HepG2 (cell line): ENCODE measurements at places on chromosomes 3 and 15. TPM values are rescaled to one million over a fixed set of nuclear protein-coding genes. Genes with fewer than 3 reads are reported as not detected.

Gene SLC4A7
- 34.0 and 43.8 TPM in 2 replicates for total RNA-seq

DNA sequence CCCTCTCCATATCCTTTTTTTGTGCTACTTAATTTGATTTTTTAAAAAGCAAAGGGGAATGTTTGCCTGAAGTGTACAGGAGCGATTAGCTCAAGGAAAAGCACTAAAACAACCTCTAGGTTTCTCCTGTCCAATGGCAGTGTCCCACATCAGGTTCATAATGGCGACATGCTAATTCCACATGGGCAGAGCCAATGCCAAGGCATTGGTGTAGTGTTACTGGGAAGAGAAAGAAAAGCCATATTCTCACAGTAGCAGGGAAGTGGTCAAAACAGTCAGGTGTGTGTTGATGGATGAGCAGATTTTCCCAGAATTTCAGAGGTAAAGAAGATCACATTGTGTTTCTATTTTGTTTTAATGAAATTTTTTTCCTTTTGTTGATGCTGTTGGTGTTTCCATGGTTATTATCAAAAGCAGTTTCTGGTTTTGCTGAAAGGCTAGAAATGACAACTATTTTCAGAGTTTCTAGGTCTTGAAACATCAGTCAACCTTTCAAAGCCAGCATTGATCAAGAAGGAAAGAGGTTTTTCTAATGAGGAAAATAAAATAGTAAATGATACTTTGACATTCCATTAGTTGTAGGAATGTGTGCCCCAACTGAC lies 65.2 kb downstream of the FNDC3B start:
- peaks cover 26% of the 10 kb centered on the region for H3K36me3 ChIP-seq
- no peak overlapping the region for H3K4me3 ChIP-seq
- H3K27me3 ChIP-seq, result no peaks in the 10 kb centered on the region
- DNase-seq, result no peak
- peaks cover 100% of the 10 kb centered on the region for H3K4me1 ChIP-seq

Gene GOLGA6A
- 0.04 TPM in 1 of 2 replicates, not detected in the other for total RNA-seq

DNA sequence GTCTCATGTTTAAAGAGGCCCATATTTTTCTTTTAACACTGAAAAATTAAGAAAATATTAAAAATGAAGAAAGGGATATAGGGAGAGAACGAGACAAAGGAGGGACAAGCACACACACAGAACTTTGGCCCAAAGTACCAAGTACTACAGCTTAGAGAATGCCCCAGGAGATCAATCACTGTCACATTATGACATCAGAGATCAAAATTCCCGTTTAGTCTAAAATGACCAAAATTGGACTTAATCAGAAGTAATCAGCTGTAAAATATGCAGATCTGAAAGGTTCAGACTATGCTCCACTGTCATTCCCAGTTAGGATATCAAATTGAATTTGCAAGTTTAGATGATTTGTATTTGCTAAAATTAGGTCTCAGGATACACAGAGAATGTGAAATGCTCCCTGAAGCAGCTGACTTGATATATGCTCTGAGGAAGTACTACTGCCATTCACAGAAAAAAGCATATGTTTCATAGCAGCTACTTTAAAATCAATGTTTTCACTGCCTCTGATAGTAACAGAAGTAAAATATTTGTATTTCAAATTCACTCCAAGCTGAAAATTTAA lies 123.0 kb downstream of the PEAK1 start:
- H3K27me3 ChIP-seq, result no peaks in the 10 kb centered on the region
- no peak overlapping the region for H3K27ac ChIP-seq
- H3K4me3 ChIP-seq, result no peak overlapping the region
- no peak for DNase-seq
- H3K36me3 ChIP-seq, result no peaks in the 10 kb centered on the region
- peaks cover 13% of the 10 kb centered on the region for H3K4me1 ChIP-seq

- H3K4me1 ChIP-seq, result no peaks in the 10 kb centered on the region
- H3K27me3 ChIP-seq, result no peaks in the 10 kb centered on the region
- H3K36me3 ChIP-seq, result no peaks in the 10 kb centered on the region
- no peak overlapping the region for H3K4me3 ChIP-seq
Measured at GRCh38 chr15:36965570-36966342, 134.6 kb downstream of the MEIS2 start.

Gene GPR27
- not detected in 2 replicates for total RNA-seq

Gene PLSCR2
- total RNA-seq, result not detected in 2 replicates

DNA sequence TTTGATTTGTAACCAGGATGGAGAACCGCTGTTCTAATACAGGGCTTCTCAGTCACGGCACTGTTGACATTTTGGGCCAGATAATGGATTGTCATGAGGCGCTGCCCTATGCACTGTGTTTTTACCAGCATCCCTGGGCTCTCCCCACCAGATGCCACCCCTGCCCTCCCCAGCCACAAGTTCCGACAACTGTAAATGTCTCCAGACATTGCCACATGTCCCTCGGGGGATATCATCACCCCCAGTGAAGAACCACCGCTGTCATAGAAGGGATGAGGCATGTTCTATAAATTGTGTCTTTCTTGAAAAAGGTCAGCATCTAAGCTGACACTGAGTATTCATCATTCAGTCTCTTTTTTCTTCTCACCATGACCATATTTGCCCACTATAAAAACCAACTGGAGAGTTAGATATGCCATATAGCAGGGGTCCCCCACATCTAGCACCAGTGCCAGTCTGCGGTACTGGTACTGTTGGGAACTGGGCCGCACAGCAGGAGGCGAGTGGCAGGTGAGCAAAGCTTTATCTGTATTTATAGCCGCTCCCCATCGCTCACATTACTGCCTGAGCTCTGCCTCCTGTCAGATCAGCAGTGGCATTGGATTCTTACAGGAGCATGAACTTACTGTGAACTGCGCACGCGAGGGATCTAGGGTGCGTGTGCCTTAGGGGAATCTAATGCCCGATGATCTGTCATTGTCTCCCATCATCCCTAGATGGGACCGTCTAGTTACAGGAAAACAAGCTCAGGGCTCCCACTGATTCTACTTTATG lies 260.5 kb upstream of the ST8SIA2 start:
- H3K27ac ChIP-seq, result no peak overlapping the region
- H3K4me3 ChIP-seq, result no peak overlapping the region
- DNase-seq, result no peak
- no peaks in the 10 kb centered on the region for H3K27me3 ChIP-seq

DNA sequence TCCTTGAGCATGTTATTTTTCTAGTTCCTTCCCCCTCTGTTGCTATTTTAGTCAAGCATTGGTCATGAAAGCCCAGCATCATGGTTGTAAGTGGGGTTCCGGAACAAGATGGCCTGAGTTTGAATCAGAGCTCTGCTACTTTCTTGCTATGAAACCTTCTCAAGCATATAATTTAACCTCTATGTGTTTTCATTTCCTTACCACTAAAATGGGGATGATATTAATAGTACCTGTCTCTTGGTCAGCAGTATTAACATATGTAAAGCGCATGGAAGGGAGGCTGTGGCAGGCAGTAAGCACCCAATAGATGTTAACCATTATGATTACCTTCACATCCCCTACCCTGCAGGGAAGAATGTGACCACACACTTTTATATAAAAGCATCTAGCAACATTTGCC lies 14.3 kb upstream of the SPRED1 start:
- no peaks in the 10 kb centered on the region for H3K4me1 ChIP-seq
- H3K27me3 ChIP-seq, result no peaks in the 10 kb centered on the region
- no peak for DNase-seq
- H3K27ac ChIP-seq, result no peak overlapping the region
- H3K36me3 ChIP-seq, result no peaks in the 10 kb centered on the region
- no peak overlapping the region for H3K4me3 ChIP-seq

DNA sequence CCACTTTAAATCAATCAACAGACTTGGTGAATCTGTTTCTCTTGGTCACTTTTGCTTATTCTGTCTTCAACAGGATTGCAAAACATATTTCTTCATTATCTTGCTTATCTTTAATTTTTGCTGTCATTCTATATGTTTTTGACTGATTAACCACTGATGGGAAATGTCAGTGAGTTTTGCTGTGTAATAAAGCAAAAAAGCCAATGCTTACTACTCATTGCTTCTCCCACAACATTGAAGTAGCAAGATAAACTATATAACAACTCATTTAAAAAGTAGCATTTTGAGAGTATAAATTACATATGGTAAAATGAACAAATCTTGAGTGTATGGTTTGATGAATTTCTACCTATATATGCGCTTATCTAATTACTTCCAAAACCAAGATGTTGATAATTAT lies 892 bp downstream of the CD200R1L start:
- no peak overlapping the region for H3K27ac ChIP-seq
- no peak for DNase-seq
- H3K4me3 ChIP-seq, result no peak overlapping the region

DNA sequence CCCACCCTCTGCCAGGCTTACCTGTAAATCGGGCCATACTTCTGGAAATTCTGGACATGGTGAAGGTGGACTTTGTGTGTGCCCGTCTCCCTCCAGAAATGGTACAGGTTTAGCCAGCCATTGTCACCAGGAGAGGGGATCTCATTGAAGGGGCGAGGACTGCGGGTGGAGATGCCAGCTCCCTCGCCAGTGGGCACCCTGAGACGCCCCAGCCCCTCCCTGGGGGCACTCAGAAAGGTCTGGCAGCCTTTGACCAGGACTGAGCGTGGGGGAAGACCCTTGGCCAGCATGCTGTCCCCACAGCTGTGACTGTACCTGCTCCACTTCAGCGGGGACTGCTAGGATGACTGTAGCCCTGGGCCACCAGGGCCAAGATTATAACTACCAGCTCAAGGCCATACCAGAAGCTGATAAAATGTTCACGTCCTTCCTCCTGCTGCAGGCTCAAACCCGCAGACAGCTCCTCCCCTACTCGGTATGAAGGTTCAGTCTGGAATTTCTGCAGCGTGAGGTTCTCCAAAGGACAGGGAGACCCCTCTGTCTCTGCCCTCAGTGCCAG lies at the start of gene CYP11A1:
CYP11A1 (minus strand) TSS at position 351 of the 559 bp plus-strand sequence; CDS start at position 290, 61 bp downstream.
- DNase-seq, result no peak
- no peak within 1 kb of the TSS for H3K27ac ChIP-seq
- peaks cover 20% of the 10 kb centered on the region for H3K27me3 ChIP-seq

- no peaks in the 10 kb centered on the region for H3K4me1 ChIP-seq
- no peak for DNase-seq
- no peaks in the 10 kb centered on the region for H3K36me3 ChIP-seq
- no peak overlapping the region for H3K27ac ChIP-seq
- no peak overlapping the region for H3K4me3 ChIP-seq
Measured at GRCh38 chr3:59262076-59262498, 212.3 kb upstream of the CFAP20DC start.

DNA sequence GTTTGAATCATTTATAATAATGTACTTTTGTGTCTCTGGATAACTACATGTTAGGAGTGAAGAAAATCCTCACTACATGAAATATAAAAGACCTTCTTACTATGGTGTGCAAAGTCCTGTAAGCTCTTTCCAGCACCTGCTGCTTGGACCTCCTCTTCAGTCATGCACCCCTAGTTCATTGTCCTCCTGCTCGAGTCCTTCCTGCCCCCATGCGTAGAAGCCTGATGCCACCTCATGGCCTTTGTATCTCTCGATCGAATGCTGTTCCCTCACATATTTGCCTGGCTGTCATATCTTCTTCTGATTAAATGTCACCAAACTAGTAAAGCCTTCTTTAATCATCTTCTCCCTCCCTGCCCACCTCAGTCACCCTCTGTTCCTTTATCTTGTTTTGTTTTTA lies 49.9 kb upstream of the SUCLG2 start:
- peaks cover 13% of the 10 kb centered on the region for H3K4me1 ChIP-seq
- H3K27me3 ChIP-seq, result no peaks in the 10 kb centered on the region
- no peak overlapping the region for H3K27ac ChIP-seq
- no peaks in the 10 kb centered on the region for H3K36me3 ChIP-seq

- no peak overlapping the region for H3K27ac ChIP-seq
- no peaks in the 10 kb centered on the region for H3K36me3 ChIP-seq
- no peak overlapping the region for H3K4me3 ChIP-seq
- H3K27me3 ChIP-seq, result no peaks in the 10 kb centered on the region
Measured at GRCh38 chr3:129727707-129728106, 121.2 kb upstream of the PLXND1 start.

GRCh38 chr15:63048776-63049665 lies 6.5 kb downstream of the TPM1 start:
- no peaks in the 10 kb centered on the region for H3K36me3 ChIP-seq
- peak; percentile 67 for DNase-seq
- no peaks in the 10 kb centered on the region for H3K27me3 ChIP-seq
- H3K4me1 ChIP-seq, result peaks cover 87% of the 10 kb centered on the region
- peak overlapping the region; percentile 67 for H3K4me3 ChIP-seq

GRCh38 chr3:99862208-99862607 lies 44.5 kb downstream of the CMSS1 start:
- no peak overlapping the region for H3K27ac ChIP-seq
- no peaks in the 10 kb centered on the region for H3K27me3 ChIP-seq
- H3K36me3 ChIP-seq, result peaks cover 18% of the 10 kb centered on the region
- DNase-seq, result no peak

DNA sequence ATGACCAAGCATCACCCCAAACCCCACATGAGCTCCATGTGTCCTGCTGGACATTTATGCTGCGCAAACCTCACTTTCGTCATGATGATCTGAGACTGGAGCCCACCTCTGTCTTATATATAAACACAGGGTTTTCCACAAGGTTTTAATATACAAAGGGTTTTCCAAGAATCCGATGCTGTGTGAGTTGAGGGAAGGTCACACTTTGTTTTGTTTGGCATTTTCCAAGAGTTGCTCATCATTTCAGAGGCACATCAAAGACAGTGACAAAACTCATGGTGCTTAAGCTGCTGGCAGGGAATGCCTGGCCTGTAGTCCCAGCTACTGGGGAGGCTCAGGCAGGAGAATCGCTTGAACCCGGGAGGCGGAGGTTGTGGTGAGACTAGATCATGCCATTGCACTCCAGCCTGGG lies 20.0 kb downstream of the EFCC1 start:
- no peak overlapping the region for H3K27ac ChIP-seq
- DNase-seq, result peak; percentile 24
- no peaks in the 10 kb centered on the region for H3K36me3 ChIP-seq
- peaks cover 22% of the 10 kb centered on the region for H3K4me1 ChIP-seq

Gene AGTR1
- total RNA-seq, result 0.08 and 0.64 TPM in 2 replicates

DNA sequence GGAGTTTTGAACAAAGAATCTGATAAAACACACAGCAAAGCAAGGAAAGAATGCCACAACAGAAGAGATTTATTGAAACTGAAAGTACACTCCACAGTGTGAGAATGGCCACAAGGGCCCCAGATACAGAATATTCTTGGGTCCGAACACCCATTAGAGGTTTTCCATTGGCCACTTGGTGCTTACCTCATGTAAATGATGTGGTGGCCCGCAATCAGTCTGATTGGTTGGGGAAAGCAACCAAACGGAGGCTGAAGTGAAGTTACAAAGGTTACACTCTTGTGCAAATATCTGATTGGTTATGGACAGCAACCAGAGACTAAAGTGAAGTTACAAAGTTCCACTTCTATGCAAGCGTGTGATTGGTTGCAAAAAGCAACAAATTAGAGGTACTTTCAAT lies 20.4 kb downstream of the NSUN3 start:
- no peaks in the 10 kb centered on the region for H3K36me3 ChIP-seq
- H3K27me3 ChIP-seq, result no peaks in the 10 kb centered on the region
- DNase-seq, result peak; percentile 21
- no peak overlapping the region for H3K4me3 ChIP-seq
- peaks cover 27% of the 10 kb centered on the region for H3K4me1 ChIP-seq

Gene PCLAF
- 98.9 and 156 TPM in 2 replicates for total RNA-seq

DNA sequence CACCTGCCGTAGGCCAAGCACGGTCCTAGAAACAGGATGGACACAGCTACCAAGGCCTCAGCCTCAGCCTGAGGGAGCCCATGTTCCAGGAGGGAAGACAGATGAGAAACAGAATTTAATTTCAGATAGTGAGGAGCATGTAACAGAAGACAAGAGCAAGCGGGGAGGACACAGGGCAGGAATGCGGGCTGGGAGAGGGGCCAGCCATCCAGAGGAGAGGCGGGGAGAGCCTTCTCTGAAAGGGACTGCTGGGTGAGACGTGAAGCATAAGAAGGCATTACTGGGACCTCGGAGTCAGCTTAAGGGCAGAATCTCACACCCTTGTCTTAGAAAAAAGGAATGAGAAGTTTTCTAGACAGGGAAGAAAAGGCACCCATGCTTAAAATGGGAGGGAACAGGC lies 271.7 kb upstream of the NSMCE3 start:
- H3K4me3 ChIP-seq, result no peak overlapping the region
- H3K27me3 ChIP-seq, result no peaks in the 10 kb centered on the region; the same call in none of the 2 replicates
- H3K36me3 ChIP-seq, result no peaks in the 10 kb centered on the region
- H3K4me1 ChIP-seq, result no peaks in the 10 kb centered on the region
- DNase-seq, result no peak
- H3K27ac ChIP-seq, result no peak overlapping the region
